A549 treated with GW870086 at 1 μM for 4 hours (cell line): ENCODE measurements at places on chromosomes 6 and 20. TPM values are rescaled to one million over a fixed set of nuclear protein-coding genes. Genes with fewer than 3 reads are reported as not detected.

The TRIM26 gene
- 26.9 to 28.8 TPM (median 28.0 TPM) in 5 replicates for total RNA-seq

The FAM209A gene
- 0.22 to 0.39 TPM (median 0.34 TPM) in 4 of 5 replicates, not detected in the other for total RNA-seq

The SRSF12 gene
- 1.6 to 2.4 TPM (median 2.3 TPM) in 5 replicates for total RNA-seq

The ERVFRD-1 gene
- not detected in 5 replicates for total RNA-seq

The MYLK2 gene
- total RNA-seq, result 0.48 to 0.86 TPM (median 0.66 TPM) in 5 replicates

The HSPA12B gene
- 0.29 to 0.65 TPM (median 0.44 TPM) in 5 replicates for total RNA-seq

The GRM1 gene
- total RNA-seq, result 0.02 to 0.03 TPM (median 0.03 TPM) in 3 of 5 replicates, not detected in the others

The MRAP2 gene
- 1.4 to 2.0 TPM (median 1.9 TPM) in 5 replicates for total RNA-seq

The TGM3 gene
- total RNA-seq, result 0.05 TPM in 1 of 5 replicates, not detected in the others

The SLC17A3 gene
- 0.86 to 1.4 TPM (median 1.3 TPM) in 5 replicates for total RNA-seq

The HSD17B8 gene
- 12.3 to 16.6 TPM (median 15.5 TPM) in 5 replicates for total RNA-seq

The FBXO30 gene
- 3.5 to 6.1 TPM (median 5.3 TPM) in 5 replicates for total RNA-seq

The ENTPD6 gene
- 139 to 161 TPM (median 150 TPM) in 5 replicates for total RNA-seq

The RGS19 gene
- total RNA-seq, result 17.9 to 32.1 TPM (median 28.1 TPM) in 5 replicates

The SCAND1 gene
- 82.0 to 104 TPM (median 96.8 TPM) in 5 replicates for total RNA-seq

The C4B gene
- total RNA-seq, result 0.53 to 1.4 TPM (median 1.1 TPM) in 5 replicates

The SEMG1 gene
- total RNA-seq, result not detected in 5 replicates

The LHFPL5 gene
- total RNA-seq, result 0.06 to 0.17 TPM (median 0.10 TPM) in 3 of 5 replicates, not detected in the others

The MEI4 gene
- not detected in 5 replicates for total RNA-seq

The GSTA1 gene
- not detected in 5 replicates for total RNA-seq

The OVOL2 gene
- total RNA-seq, result 0.18 to 0.34 TPM (median 0.21 TPM) in 4 of 5 replicates, not detected in the other

The TRIM15 gene
- not detected in 5 replicates for total RNA-seq

The PLN gene
- not detected in 5 replicates for total RNA-seq

The IMPG1 gene
- not detected in 5 replicates for total RNA-seq

The TP53TG5 gene
- not detected in 5 replicates for total RNA-seq

The FBXO9 gene
- 28.5 to 39.2 TPM (median 36.3 TPM) in 5 replicates for total RNA-seq

The OR12D3 gene
- not detected in 5 replicates for total RNA-seq

The PSORS1C1 gene
- 4.4 to 7.5 TPM (median 6.1 TPM) in 5 replicates for total RNA-seq

The BPI gene
- not detected in 5 replicates for total RNA-seq

The STMND1 gene
- not detected in 5 replicates for total RNA-seq

The HRH3 gene
- not detected in 5 replicates for total RNA-seq

The CAP2 gene
- 8.2 to 13.0 TPM (median 11.9 TPM) in 5 replicates for total RNA-seq

The GPR6 gene
- not detected in 5 replicates for total RNA-seq

The FAM217A gene
- total RNA-seq, result not detected in 5 replicates

The ARFGEF3 gene
- total RNA-seq, result 0.35 to 0.70 TPM (median 0.54 TPM) in 5 replicates

The HLA-DRB1 gene
- total RNA-seq, result not detected in 5 replicates

The SMIM13 gene
- 12.5 to 17.3 TPM (median 15.2 TPM) in 5 replicates for total RNA-seq

The IL17A gene
- total RNA-seq, result not detected in 5 replicates

The SLC16A10 gene
- total RNA-seq, result 0.56 to 0.91 TPM (median 0.62 TPM) in 5 replicates

The LY6G5C gene
- total RNA-seq, result 1.3 to 2.5 TPM (median 1.7 TPM) in 5 replicates

The SLC44A4 gene
- 0.05 to 0.21 TPM in 2 of 5 replicates, not detected in the others for total RNA-seq

The HLA-DRB5 gene
- total RNA-seq, result not detected in 5 replicates

The YWHAB gene
- 191 to 203 TPM (median 202 TPM) in 5 replicates for total RNA-seq

The CCM2L gene
- 0.24 to 0.56 TPM (median 0.45 TPM) in 5 replicates for total RNA-seq

The KCNQ5 gene
- 0.89 to 1.8 TPM (median 1.4 TPM) in 5 replicates for total RNA-seq

The TENT5A gene
- 0.82 to 1.1 TPM (median 1.0 TPM) in 5 replicates for total RNA-seq

The TMEM14A gene
- 32.8 to 48.1 TPM (median 36.3 TPM) in 5 replicates for total RNA-seq

The RUNX2 gene
- 1.5 to 2.0 TPM (median 1.8 TPM) in 5 replicates for total RNA-seq

The EDN1 gene
- 35.0 to 37.9 TPM (median 35.4 TPM) in 5 replicates for total RNA-seq

The ACSS1 gene
- 10.3 to 14.6 TPM (median 14.0 TPM) in 5 replicates for total RNA-seq

The RSPH4A gene
- total RNA-seq, result 0.19 to 0.27 TPM (median 0.24 TPM) in 5 replicates

The SLC17A1 gene
- 0.12 TPM in 1 of 5 replicates, not detected in the others for total RNA-seq

The SMLR1 gene
- not detected in 5 replicates for total RNA-seq

The SYCP2L gene
- total RNA-seq, result 2.0 to 3.3 TPM (median 2.4 TPM) in 5 replicates

The TLDC2 gene
- total RNA-seq, result not detected in 5 replicates
